ENCODE measurements at places on chromosomes 2 and 18. TPM values are rescaled to one million over a fixed set of nuclear protein-coding genes. Genes with fewer than 3 reads are reported as not detected.

DNA sequence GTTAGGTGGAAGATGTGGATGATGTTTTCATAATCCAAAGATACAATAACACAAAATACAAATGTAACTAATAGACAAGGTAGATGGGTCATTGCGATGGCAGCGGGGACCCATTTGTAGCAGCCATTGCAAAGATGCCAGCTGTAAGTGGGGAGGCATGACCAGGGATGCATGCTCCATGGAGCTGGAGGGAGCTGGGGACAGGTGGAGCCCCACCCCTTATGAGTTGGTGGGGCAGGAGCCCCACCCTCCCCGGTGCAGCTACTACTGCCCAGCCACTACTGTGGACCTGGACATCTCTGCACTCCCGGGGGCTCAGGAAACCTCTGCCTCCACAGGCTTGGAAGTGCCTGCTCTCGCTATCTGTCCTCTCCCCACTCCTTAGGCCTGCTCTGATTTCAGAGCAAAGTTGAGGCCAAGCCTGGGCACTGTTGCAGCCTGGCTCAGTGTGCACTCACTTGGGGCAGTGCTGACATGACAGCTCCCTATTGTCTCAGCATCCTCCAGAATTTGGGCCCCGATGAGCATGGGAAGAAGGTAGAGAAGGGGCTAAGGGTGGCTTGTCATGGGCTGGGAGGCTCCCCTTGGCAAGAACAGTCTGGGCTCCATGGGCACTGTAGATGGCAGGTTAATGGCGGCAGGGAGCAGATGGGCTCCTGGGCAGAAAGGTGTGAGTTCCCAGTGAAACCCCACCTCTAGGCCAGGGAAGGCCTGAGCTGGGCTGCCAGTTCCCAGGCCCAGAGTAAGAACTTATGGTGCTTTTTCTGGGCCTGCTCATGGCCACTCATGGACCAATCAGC, 81.1 kb downstream of the ZNF804A start:
- DNase-seq: no peak

- no peak for DNase-seq
These were observed 102.5 kb downstream of the RIT2 start for GRCh38 chr18:43012951-43013350.

DNA sequence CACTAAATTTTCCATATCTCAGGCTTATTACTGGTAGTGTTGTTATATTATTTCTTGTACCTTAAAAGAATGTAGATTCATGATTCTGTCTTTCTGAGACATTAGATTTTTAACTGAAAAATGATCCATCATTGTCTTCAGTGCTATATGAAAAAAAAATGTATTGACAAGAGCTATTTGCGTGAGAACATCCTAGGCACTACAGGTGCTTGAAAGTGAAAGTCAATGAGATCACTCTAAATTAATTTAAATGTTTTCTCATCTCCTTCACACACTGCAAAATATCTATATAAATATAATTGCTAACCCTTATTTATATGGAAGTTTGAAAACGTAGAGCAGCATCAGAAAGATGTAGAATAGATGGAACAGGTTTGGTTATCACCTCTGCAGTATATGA, 684.6 kb downstream of the TRIB2 start:
- no peak for DNase-seq

- no peak for DNase-seq
These were observed 5.5 kb downstream of the CASP10 start for GRCh38 chr2:201188449-201188848.

DNA sequence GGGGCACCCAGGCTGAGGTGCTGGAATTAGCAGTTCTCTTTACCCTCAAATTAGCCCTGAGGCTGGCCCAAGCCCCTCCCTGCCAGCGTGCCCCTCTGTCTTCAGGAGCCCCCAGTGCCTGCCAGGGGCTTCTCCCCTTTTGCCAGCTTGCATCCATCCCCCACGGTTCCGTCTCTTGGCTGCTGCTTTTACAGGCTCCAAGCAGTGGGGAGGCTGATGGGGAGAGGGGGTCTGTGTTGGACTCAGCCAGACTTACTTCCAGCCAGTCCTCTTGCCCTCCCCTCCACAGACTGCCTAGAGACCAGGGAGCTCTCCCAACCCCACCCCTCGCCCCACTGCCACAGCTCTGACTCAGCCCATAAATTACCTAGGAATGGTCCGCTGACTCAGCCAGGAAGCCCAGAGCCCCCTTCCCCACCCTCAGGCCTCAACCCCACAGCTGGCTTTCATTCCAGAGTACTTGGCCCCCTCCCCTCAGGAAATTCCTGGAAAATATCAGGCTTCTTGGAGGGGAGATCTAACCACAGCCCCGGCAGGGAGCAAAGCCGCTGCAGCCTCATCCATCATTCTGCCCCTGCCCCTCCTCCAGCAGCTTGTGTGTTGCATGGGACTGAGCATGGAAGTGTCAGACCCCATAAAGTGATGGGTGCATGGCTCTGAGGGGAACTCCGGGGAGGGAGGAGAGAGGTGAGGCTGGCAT, 184.6 kb downstream of the ZFP36L2 start:
- DNase-seq: no peak

BARD1 gene
- total RNA-seq: 10.7 TPM

DNA sequence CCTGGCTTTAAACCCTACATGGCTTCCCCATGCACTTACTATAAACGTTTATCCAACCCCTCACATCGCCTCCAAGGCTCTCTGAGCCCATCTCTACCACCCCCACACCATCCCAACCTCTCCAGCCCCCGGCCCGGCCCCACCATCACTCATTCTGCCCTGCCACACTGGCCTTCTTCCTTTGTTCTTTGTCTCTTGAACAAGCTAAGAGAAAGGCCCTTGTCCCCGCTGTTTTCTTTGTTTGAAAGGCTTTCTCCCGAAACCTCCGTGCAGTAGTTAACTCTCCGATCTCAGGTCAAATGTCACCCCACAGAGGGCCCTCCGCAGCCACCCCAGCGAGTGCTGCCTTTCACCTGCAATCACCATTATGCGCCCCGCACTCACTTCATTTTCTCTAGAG, 100.4 kb downstream of the AFF3 start:
- DNase-seq: no peak

RAPGEF4 gene
- total RNA-seq: 1.2 TPM

DNA sequence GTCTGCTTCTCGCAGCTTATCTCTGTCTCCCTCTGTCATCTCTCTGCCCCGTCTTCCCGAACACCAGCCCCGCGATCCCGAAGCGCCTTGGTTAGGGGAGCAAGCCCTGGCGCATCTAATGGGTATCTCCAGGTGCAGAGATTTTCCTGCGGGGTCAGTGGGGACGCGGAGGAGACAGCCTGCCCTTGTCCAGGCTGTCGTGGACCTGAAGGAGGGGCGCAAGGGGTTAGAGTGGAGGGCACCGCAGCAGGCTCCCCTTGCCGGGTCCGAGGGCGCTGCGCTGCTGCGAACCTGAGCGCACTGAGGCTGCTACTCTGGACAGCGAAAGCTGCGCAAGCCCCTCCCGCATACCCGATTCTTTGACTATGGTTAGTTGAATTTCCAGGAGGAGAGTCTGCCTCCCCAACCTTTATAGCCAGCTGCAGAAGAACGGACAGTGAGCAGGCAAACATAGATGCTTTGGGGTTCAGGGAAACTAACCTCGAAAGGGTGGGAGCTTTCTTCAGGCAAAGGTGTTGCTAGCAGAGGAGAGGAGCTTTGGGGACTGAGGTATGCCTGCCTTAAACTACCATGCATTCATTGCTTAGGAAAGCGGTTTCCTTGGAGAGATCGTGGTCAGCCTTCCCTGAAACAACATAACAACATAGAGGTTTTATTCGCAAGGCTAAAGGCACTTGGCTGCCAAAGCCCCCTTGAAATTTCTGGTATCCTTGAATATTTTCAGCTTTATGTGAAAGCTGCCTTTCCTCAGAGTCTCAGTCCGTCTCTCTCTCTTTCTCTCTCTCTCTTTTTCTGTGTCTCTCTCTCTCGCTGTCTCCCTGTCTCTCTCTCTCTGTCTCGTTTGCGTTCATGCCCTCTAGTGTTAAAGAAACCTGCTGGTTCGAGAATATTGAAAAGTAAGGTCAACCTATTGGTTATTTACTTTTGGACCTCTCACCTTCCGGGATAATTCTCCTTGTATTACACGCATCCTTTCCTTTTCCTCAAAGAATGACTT, 1.6 kb downstream of the GALNT13 start:
- no peak for DNase-seq

CYS1 gene
- 0.37 TPM for total RNA-seq

- DNase-seq: no peak
These were observed 49.7 kb downstream of the SH2D6 start for GRCh38 chr2:85468096-85468703.

DNA sequence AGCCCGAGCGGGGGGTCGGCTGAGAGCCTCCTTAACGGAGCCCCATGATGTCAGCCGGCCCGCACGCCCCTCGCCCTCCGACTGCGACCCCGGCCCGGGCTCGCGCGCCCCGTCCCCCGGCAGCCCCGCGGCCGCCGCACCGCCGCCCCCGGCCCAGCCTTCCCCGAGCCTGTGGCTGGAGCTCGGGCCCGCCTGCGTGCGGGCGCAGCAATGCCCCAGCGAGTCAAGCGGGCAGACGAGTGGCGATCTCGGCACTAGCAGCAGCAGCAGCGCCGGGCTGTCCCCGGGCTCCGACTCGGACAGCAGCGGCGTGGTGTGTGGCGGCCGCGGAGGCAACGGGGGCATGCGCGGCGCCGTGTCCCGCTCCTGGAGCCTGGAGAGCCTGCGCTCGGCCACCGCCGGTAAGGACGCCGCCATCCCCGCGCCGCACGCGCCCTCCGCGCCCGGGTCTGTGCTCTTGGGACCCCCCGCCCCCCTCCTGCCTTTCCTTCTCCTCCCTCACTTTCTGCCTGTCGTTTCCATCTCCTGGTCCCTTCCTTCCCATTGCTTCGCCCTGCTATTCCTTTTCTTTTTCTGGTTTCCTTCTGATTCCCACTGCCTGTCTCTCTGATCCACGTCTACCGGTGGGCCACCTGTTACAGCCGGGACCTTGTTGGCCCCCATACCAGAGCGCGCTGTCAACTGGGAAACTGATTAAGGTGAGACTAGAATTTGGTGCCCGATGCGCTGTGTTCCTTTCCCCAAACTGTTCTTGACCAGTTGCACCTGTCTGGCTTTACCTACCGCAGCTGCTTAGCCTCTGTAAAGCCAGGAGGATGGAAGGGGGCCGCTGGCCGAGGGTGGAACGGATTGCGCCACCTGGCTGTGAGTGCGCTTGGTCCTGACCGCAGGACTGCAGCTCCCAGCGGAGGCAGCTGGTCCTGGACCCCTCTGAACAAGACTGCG, 127.4 kb downstream of the ARHGEF4 start:
- DNase-seq: no peak

- no peak for DNase-seq
These were observed 114.1 kb upstream of the PKDCC start for GRCh38 chr2:41933585-41934320.

- DNase-seq: no peak
These were observed 93.9 kb downstream of the ACVR1 start for GRCh38 chr2:157782057-157782845.

TUBA3E gene
- total RNA-seq: not detected

MARCO gene
- total RNA-seq: 2.7 TPM

DNA sequence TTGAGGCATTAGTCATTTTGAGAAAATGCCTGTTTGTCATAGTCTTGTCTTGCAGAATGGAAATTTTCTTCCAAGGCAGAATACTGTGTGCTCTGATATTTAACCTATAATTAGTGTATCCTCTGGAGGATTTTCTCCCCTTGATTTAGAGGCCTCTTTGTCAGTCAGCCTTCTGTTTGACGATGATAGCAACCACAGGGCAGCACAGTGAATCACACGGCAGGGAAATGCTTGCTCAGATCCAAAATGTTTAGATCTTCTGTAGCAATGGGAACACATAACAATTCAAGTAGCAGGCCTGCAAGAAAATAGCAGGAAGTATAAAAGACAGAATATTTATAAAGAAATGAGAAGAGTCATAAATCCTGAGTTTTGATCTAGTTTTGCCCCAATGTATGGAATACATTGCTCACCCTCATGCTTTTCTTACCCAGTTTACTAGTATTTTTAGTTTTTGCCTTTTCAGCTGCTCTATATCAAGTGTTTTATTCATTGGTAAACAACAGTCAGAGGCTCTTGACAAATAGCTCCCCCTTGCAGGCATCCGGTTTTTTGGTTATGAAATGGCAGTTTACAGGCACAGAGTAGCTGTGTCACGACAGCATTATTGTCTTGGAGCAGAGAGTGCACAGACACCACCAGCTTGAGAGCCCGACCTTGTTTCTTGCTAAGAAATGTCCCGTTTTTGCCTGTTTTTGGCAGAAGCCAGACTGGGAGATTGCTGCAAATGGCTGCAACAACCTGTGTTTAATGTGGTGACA, 185.1 kb downstream of the MYO3B start:
- DNase-seq: no peak

- DNase-seq: no peak
These were observed 115.7 kb downstream of the FAM210A start for GRCh38 chr18:13610555-13611141.

- DNase-seq: peak; percentile 40
These were observed 64.5 kb upstream of the LAPTM4A start for GRCh38 chr2:20115902-20116301.

- no peak for DNase-seq
These were observed 599.4 kb downstream of the RNF144A start for GRCh38 chr2:7516484-7517063.

DNA sequence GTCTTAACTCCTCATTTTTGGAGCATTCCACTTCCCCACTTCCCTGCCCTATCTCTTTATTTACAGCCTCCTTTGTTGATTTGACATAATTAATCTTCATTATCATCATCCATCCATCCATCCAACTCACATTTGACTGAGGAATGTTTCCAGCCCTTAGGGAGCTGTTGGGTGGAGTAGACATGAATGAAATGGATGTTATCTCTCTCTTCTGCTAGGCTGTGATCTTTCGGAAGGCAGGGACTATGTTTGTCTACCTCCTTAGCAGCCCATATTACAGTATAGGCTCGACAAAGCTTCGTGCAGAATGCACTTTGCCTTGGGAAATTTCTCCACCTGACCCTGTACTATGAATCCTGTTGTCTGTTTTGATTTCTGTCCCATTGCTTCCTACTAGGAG, 7.7 kb upstream of the EFEMP1 start:
- DNase-seq: no peak

GRCh38 chr2:124025891-124026434, 876 bp downstream of the CNTNAP5 start:
- no peak for DNase-seq

GRCh38 chr18:42509750-42510415, 554.8 kb downstream of the PIK3C3 start:
- no peak for DNase-seq
